ENCODE measurements at places on chromosomes 5 and 9. TPM values are rescaled to one million over a fixed set of nuclear protein-coding genes. Genes with fewer than 3 reads are reported as not detected.

The TLX3 gene
- total RNA-seq: not detected

The ISL1 gene
- total RNA-seq: not detected

DNA sequence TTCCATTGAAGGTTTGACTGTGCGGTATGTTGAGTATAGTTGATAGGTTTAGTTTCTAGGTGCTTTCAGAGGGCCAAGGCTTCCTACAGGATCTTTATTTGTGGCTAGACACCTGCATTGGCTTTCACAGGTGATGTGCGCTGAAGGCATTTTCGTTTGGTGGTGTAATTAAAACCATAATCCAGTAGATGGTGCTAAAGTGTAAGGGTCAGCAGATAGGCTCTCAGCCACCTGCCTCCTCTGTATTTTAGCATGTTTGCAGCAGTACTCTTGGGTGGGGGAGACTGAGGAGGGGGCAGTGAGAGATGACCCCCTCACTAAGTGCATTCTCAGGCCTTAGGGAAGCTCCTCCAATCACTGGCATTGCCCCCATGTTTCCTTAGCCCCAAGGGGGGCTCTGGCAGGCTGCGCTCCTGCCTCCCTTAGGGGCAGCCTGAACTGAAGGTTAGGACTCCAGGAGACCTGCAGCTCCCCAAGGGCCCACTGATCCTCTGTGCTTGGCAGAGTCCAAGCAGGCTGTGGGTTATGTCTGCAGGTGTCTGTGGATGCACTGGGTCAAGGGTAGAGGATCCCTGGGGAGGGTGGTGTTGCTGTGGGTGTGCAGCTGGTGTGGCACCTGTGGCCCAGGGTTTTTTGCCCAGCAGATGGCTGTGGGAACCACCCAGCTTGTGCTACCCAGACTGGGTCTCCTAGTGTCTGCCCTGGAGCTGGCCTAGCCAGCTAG lies 23.4 kb downstream of the CDK20 start:
- DNase-seq: no peak

GRCh38 chr5:8868283-8868682 lies 677.6 kb downstream of the SEMA5A start:
- DNase-seq: no peak

DNA sequence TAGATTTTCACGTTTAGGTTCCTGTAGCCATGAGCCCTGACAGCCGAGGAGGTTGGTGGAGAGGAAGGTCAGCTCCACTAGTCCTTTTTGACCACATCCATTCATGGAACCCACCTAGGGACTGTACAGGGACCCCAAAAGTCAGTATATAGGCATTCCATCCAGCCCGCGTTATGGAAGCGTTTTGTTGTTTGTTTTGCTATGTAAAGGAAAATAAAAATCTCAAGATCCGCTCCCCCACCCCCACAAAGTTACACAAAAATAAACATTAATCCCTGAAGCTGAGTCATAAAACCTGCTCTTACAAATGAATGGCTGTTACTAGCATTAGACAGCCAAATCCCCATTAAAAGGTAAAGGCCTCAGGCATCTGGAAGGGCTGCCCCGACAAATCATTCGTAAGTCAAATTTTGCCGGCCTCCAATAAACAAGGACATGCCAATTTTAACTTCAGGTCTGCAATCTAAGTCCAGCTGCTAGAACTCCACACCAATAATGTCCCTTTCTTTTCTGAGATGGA lies 292.9 kb downstream of the MED10 start:
- no peak for DNase-seq

DNA sequence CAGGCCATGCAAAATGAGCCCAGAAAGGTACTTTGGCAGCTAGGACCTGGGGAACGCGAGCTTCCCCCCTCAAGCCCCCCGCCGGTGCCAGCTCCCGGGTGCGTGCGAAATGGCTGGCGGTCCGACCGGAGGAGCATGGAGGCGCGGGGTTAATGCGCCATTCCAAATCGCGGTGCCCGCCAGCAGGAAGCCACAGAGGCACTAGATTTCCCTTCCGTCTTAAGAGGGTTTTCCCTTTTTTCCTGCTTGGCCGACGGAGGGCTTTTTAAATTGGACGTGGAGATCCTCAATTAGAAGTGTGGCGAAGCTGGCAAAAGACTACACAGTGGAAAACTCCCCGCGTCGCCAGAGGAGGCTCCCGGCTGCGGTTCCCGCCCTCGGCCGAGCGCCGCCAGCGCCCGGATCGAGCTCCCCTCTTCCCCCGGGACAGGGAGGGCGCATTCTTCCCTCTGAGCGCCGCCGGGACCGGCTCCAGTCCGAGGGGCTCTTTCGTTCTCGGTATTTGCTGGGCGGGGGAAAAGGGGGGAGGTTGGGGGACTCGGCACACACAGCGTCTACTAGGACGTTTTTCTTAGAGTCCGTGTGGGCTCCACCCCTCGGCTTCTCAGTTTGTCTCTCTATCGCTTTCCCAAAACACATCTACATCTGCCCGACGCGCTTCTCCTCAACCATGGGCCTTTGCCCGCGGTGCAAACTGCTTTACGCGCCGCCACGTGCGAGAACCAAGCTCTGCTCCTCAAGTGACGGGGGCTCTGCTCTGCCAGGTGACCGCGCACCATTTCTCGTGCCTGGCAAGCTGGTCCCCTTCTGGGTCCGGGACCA lies 3.0 kb downstream of the GDNF start:
- no peak for DNase-seq

GRCh38 chr5:169933127-169933526 lies 47.2 kb downstream of the INSYN2B start:
- DNase-seq: no peak

- no peak for DNase-seq
Observed at GRCh38 chr5:94391996-94392395, 226.4 kb downstream of the KIAA0825 start.
